ENCODE measurements at places on chromosomes 16 and 17.

GRCh38 chr16:15829460-15829859 is 27.4 kb downstream of the MYH11 start:
- peak; percentile 50 for DNase-seq

DNA sequence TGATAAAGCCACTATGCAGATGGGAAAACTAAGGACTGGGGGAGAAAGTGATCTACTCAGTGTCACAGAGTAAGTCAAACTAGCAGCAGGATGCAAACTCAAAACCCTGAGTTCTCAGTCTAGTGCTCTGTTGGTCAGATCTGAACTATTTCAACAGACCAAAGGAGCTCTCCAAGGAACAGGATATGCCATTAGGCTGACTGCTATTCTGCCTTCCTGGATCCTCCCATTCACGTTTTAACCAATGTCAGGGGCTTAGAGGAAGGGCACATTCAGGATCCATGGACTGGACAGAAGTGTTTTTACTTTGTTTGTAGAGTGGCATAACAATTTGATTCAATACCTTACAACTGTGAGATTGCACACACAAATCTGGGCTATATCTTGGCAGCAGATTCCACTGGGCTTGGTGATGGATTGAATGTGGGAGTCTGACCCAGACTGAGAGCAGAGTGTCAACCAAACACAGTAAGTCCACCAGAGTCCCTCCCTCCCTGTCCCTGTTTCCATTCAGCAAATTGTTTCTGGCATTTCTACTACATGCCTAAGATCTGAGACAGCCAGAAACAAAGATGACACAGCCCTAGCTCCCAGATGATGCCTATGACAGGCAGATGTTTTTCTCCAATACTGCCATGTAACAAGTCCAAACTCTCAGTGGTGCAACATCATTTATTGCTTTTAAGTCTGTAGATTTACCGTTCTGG is 337.8 kb upstream of the CDH5 start:
- DNase-seq: peak; percentile 91

DNA sequence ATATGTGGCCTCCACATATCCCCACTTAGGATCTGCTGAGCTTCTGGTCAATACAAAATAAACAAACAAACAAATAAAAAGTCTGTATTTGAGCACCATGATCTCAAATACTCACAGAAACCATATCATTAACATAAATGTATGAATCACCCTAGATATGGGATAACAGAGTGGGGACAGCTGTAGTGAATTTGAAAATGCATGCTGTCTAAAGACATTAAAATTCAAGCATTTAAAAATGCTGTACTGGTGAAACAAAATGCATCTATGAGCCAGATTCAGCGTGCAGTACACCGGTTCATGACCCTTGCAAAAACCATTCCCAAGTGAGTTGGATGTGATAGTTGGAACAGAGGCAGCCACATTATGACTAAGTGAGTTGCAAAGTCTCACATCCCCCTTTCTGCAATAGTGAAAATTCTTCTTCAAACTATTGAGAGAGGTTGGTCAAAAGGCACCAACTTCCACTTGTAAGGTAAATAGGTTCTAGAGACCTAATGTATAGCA is 12.3 kb downstream of the GRIN2A start:
- no peak for DNase-seq

- no peak for DNase-seq
Measured at GRCh38 chr16:15966420-15966819, 17.0 kb downstream of the ABCC1 start.

DNA sequence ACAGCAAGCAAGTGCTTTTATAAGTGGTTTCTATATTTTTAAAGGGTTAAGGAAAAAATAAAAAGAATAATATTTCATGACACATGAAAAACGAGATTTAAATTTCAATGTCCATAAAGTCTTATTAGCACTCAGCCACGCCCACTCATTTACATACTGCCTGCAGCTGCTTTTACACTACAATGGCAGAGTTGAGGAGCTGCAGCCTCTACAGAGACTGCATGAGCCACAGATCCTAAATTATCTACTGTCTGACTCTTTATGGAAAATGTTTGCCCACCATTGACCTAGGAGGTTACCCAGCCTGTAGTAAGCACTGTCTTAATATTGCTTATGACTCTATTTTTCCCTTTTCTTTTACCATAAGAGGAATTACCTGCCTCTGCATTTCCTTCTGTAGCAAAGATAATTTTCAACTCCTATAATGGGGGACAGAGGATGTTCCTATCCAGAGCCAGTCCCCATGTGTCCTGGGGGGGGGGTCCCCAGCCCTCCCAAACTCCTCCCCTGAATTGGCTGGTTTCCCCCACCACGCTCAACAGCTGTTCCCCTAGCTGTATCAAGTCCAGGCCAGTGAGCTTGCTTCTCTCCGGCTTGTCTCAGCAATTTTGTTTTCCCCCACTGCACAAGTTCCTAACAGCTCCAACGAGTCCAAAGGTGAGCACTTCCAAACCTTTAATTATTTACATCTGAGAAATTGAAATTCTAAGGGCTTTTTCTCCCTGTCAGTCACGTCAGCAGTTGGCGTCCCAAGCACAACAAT is 139.4 kb upstream of the ERCC4 start:
- no peak for DNase-seq

DNA sequence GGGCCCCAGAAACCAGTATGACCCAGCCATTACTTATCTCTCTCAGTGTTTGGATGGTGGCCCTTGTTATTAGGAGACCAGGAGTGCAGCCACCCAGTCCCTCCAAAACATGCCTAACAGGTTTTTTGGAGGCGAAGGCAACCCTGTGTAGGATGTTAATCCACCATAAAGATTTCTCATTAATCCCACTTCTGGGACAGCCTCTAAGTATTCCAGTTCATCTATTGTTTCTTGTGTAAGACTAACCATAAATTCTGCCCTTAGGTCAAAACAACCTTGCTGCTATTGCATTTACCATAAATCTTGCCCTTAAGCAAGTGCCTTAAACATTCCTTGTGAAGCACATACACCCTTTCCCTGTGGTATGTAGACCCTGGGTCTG is 21.5 kb upstream of the OR1F1 start:
- no peak for DNase-seq

DNA sequence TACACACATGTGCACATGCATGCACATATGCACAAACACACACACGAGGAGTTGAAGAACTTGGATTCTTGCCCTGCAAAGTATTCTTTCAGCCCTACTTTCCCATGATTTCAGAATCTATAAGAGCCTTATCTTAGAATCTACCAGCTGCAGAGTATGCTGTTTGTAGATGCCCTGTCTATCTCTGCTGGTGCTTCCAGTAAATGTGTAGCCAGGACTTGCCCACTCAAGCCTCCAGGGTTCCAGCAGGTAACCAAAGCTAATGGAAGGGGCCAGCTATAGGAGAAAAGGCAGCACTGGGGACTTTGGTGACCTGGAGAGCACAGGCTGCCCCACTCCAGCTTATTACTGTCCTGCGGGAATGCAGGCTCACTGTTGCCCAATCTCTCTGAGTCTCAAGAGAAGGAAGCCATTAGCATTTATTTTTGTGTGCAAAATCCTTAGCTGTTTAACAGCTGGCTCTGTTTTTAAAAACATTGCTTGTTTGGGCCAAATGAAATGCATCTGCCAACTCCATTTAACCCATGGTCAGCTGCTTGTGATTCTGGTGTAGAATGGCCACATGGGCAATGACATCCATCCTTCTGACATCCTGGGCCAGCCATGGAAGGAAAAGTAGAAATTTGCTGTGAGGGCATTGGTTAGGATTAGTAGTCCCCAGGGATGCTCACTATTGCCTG is 28.6 kb upstream of the XYLT1 start:
- peak; percentile 41 for DNase-seq

GRCh38 chr17:63246344-63246743 is 199.8 kb downstream of the CYB561 start:
- no peak for DNase-seq

GRCh38 chr17:70875729-70876310 is 706.5 kb downstream of the KCNJ2 start:
- DNase-seq: no peak

DNA sequence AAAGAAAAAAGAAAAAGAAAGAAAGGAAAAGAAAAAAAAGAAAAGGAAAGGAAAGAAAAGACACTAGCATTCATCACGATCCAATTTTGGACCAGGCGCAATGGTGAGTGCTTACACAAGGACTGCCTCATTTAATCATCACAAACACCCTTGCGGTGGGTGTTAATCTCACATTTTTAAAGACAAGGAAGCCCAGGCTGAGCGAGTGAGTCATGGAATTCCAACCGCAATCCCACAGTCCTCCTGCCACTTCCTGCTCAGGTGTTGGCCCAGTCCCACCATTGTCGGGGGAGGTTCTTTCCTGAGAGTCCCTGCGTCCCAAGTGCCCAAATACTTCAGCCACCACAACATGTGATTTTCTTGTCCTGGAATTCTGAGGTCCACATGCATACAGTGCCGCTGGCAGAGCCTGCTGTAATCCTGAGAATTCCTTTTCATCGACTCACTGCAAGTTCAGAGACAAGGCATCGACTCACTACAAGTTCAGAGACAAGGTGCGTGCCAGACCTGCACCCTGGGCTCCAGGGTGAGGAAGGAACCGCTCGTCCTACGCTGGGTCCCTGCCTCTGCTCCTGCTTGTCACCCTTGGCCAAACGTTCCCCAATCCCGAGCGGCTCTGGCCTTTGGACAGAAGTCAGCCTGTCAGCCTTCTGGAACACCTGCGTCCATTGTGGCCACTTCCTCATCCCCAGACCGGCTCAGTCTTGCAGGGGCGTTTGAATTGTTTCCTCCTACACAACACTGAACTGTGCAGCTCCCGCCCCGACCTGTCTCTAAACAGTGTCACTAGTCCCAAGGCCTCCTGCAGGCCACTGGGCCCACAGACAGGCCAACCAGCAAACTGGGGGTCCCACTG is 5.8 kb downstream of the ZG16B start:
- peak; percentile 96 for DNase-seq

DNA sequence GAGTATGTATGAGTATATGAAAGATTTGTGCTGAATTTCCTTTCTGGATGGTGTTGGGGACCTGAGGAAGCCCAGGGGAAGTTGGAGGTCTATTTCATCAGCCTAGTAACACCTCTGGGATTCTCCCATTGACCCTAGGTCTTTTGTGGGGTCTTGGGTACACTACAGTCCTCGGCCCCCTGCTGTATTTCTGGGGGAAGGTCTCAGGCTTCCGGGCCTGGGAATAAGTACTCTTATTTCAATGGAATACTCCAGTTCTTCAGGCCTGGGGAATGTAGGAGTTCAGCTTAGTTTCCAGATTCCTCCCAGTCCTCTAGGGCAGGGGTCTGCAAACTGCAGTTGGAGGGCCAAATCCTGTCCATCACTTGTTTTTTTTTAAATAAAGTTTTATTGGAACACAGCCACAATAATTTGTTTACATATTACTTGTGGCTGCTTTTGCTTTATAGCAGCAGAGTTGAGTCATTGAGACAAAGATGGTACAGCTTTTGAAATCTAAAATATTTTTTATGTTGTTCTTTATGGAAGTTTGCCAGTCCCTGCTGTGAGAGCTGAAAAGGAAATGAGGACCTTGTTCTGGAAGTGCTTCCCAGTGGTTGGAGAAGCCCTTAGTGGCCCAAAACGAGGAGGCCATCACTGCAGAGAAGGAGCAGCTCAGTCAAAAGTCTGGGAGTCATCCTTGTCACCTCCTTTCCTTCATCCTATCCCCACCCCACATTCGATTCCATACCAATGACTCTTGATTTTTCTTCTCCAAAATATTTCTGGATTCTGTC is 142.5 kb upstream of the HS3ST2 start:
- no peak for DNase-seq

GRCh38 chr16:87725596-87726235 is 40.1 kb downstream of the KLHDC4 start:
- DNase-seq: no peak

DNA sequence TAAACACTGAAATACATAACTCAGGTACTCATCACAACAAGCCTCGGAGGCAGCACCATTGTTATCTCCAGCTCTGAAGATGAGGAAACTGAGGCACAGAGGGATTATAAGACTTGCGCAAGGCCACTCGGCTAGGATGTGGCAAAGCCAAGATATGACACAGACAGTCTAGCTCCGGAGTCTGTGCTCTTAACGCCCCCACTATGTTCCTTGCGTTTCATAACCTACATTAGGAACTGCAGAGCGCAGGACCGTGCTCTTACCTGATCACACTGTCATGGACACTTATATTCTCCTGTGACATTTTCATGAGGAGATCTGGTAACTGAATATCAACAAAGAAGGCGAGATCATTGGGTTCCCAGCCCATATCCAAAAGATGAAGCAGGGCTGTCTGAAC is 85.1 kb downstream of the ZZEF1 start:
- DNase-seq: no peak

DNA sequence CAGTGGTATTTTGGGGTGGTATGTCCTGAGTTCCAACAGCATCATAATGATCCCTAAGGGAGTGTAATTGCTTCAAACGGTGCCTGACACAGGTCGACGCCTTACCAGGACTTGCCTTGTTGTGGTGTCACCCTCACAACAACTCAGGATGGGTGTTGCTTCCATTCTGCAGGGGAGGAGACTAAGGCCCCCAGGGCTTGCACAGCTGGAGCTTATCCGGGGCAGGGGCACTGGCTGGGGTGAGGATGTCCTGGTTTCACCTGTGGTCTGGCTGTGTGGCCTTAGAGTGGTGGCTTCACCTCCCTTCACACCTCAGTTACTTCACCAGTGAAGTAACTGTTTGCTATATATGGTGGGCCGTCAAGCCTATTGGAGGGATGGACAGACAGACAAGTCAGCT is 23.3 kb downstream of the LLGL2 start:
- no peak for DNase-seq

GRCh38 chr16:20383106-20384029 is 21.2 kb downstream of the PDILT start:
- DNase-seq: peak; percentile 66
